ENCODE measurements at places on chromosomes 5 and 9. TPM values are rescaled to one million over a fixed set of nuclear protein-coding genes. Genes with fewer than 3 reads are reported as not detected.

The FGF1 gene
- total RNA-seq: 0.63 TPM

The ORM2 gene
- total RNA-seq: not detected

The RNF208 gene
- not detected for total RNA-seq

The TOR4A gene
- total RNA-seq: 18.7 TPM

The DND1 gene
- 0.69 TPM for total RNA-seq

The SMIM33 gene
- total RNA-seq: not detected

The PDZD2 gene
- total RNA-seq: 0.91 TPM

The PRLR gene
- 0.29 TPM for total RNA-seq

The SPATA31E1 gene
- not detected for total RNA-seq

The PPP1R26 gene
- 33.5 TPM for total RNA-seq

The PCDHB10 gene
- total RNA-seq: 0.71 TPM
